Tongue (tissue), 3 donors: ENCODE measurements at places on chromosomes 5 and 9.
A peak's percentile ranks its signal among the peaks of the same experiment; 100 is the strongest.

- no peak for DNase-seq
Measured at GRCh38 chr9:134666831-134667230, 25.2 kb downstream of the COL5A1 start.

DNA sequence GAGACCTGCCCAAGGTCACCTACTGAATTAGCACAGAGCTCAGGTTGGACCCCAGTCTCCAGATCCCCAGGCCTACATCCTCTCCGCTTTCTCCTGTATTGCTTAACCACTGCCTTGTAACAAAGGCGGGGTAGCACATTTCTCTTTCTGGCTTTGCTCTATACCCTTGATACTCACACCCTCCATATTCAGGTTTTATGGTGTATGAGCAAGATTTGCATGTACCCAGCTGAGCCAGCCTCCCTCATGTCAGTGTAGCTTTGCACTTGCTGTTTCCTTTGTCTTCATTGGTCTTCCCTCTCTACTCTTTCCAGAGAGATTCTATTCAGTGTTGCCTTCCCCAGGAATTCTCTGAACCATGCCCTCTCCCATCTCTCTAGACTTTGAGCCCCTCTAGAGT, 19.6 kb upstream of the ZCCHC7 start:
- DNase-seq: no peak

GRCh38 chr5:128082551-128083032, 974 bp upstream of the SLC12A2 start:
- no peak for DNase-seq

GRCh38 chr9:68898781-68899439, 115.0 kb downstream of the PRKACG start:
- DNase-seq: no peak

GRCh38 chr9:112866662-112867274, 23.9 kb downstream of the SLC46A2 start:
- no peak for DNase-seq

DNA sequence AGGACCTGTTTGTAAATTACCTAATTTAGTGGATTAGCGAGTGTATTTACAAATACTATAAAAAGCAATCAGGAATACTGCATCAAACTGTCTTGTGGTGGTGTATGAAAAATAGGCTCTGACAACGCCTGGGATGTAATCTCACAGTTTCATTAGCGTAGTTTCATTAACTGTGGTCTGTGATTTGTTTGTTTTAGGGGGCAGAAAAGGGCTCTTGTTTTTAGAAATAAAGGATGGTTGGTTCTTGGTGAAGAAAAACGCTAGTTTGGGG, 1.4 kb downstream of the SLC44A1 start:
- peak; percentile 9 for DNase-seq

DNA sequence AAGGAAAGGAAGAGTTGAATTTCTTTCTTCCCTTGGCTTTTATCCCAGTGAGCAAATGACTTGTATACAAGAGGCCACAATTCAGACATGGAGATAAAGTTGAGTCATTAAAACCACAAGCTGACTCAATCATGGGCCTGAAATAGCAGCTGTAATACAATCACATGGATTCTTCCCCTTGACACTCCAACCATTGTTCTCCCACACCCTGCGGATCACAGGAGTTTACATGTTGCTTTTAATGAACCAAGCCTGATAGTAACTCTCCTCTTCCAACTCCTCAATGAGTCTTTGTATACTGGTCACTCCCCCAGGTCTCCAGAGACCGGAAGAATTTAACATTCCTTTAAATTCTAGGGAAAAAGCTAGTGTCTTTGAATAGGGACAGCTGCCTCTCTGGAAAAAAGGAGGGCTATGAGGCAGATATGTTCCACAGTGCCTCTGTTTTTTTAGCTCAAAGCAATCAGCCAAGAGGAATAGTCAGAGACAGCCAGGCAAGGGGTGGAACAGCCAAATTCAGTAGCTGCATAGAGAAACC, 32.4 kb downstream of the PCDHGC5 start:
- peak; percentile 95 for DNase-seq

GRCh38 chr5:132812781-132813598, at the start of gene SOWAHA:
TSS of gene SOWAHA (plus strand) at chr5:132813302. CDS start at chr5:132813622, 320 bp downstream.
- DNase-seq: no peak

GRCh38 chr5:73266925-73267765, 94.2 kb downstream of the TMEM174 start:
- no peak for DNase-seq

DNA sequence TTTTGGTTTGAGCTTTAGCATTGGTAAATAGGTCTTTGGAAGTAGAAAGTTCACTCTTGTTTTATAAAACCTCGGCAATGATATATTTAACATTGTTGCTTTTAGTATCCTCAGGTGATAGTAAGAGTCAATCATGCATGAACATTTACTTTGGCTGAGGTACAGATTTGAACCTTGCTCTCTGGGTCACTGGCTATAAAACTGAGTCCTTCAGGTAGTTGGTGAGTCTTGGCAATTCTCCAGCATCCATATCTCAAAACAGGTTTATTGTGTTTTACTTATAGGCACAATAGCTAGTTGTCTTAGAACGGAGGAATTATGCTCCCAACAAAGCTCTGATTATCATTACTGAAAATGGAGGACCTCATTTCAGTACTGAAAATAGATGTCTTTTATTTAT, 75.1 kb downstream of the MAT2B start:
- DNase-seq: no peak

DNA sequence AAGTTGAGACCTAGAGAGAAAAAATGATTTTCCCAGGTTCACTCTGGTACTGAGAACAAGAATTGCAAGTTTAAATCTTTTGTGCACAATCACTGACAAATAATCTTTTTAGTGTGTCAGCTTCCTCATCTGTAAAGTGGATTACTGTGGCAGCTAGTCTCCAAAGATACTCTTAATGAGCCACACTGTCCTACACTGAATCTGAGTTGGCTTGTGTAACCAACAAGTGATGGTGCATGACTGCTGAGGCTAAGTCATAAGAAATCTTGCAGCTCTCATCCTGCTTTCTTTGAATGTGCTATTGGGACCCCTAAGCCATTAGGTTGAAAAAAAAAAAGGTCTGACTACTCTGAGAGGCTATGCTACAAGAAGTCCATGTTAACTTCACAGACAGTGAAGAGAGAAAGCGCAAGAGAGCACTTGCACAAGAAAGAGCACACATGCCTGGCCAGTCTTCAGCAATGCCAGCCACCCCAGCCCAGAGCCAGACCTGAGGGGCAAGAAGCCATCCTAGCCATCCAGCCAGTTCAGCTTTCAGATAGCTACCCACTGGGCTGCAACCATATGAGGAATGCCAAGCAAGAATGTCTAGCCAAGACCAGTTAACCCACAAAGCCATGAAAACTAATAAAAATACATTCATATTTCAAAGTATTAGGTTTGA, 419.4 kb downstream of the RAB3C start:
- no peak for DNase-seq

DNA sequence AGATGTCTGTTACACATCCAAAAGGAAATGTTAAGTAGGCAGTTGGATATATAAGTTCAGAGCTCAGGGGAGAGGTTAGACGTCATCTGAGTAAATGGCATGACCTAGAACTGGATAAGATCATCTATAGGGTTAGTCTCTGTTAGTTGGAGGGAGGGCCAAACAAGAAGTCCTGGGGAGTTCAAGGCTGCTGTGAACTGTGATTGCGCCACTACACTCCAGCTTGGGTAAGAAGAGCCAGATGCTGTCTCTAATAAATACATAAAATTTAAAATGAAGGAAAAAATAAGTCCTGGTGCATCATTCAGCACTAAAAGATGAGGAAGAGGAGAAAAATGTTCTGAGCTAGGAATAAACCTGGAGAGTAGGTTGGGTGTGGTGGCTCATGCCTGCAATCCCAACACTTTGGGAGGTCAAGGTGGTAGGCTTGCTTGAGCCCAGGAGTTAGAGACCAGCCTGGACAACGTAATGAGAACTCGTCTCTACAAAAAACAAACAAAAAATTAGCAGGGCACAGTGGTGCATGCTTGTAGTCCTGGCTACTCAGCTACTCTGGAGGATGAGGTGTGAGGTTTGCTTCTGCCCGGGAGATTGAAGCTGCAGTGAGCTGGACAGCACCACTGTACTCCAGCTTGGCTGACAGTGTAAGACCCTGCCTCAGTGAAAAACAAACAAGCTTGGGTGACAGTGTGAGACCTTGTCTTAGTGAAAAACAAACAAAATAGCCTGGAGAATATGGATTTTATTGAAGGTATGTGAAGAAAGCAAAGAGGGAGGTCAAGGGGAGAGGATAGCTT, 123.6 kb downstream of the ACTBL2 start:
- no peak for DNase-seq

GRCh38 chr9:129962889-129963703, 79.9 kb downstream of the FNBP1 start:
- DNase-seq: peak; percentile 59

- no peak for DNase-seq
Measured at GRCh38 chr5:77850536-77851175, 74.5 kb upstream of the TBCA start.

GRCh38 chr9:110031511-110032173, 176.3 kb downstream of the C9orf152 start:
- DNase-seq: no peak

- no peak for DNase-seq
Measured at GRCh38 chr5:168467755-168468330, 18.4 kb upstream of the RARS1 start.

GRCh38 chr5:72280581-72281069, 39.4 kb downstream of the MRPS27 start:
- DNase-seq: peak; percentile 43

GRCh38 chr9:37011530-37011929, 22.5 kb downstream of the PAX5 start:
- DNase-seq: no peak

- no peak for DNase-seq
Measured at GRCh38 chr9:95078939-95079338, 238.6 kb downstream of the FANCC start.

- DNase-seq: no peak
Measured at GRCh38 chr5:75338408-75338807, 1.4 kb downstream of the HMGCR start.

GRCh38 chr5:88556406-88556805, 287.8 kb upstream of the TMEM161B start:
- DNase-seq: no peak

GRCh38 chr5:155193029-155193428, 179.5 kb downstream of the KIF4B start:
- DNase-seq: no peak

DNA sequence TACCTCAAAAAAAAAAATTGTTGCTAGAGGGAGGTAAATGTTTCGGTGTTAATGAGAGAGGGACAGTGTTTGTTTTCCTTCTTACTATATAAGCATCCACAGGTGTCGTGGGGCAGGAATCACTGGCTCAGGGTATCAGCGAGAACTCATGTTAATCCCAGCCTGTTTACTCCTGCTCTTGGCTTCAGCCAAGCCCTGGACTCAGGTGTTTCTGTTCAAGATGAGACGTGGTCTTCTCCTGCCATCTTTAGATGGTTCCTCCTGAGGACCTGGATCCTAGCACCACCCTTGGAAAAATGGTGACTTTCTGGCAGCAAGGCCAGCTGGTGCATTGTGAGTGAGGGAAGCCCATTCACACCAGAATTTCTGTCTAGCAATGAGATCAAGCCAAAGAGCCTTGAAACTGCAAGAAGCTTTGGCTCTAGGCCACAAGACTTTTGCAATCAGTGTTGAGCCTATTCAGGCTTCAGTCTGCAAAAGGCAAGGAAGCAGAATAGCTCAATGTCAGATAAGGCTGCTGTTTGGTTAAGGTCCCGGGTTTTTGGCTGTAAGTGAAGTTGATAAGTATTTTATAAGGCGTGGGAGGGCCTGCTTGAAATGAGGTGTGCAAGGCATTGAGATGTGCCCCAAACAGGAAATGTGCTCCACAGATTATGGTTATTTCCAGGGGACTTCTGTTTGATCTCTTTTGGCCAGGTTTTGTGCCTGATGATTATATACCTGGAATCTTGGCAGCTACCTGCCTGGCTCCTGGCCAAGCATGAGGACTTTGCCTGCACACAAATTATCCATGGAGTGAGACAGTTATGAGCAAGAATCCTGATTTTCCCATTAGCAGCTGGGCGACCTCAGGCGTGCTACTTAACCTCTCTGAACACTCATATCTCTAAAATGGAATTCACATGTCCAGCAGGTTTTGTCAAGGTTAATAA, 99.8 kb downstream of the TENT4A start:
- DNase-seq: peak; percentile 33

GRCh38 chr5:131264451-131265099, 722 bp downstream of the CDC42SE2 start:
- DNase-seq: peak; percentile 47

GRCh38 chr5:31638345-31638744, 586 bp upstream of the PDZD2 start:
- no peak for DNase-seq

GRCh38 chr9:135229701-135230385, 142.4 kb downstream of the OLFM1 start:
- no peak for DNase-seq

DNA sequence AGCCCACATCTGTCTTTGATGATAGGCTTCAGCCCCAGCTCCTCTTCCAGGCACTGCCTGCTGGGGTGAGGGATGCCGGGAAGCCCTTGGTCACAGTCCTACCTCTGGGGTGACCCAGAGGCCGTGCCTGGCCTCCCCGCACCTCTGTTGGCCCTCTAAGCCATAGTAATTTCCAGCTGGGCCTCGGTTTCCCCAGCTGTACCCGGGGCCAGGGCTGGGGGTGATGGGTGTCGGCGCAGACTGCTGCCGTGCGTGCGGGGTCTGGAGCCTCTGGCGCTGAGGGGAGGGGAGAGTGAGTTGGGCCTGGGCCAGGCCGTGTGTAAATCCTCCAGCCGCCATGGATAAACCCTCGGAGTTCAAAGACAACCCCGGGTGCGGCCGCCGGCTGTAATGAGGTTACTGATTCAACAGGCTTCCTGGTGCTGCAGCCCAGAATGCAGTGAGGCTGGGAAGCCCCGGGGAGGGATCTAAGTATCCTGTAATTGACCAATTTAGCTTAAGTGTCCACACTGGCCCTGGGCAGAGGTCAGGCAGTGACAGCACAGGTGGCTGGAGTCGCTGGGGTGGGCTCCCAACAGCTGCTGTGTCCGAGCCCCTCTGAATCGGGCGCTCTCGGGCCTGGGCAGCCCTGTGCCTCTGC, 7.1 kb downstream of the RXRA start:
- DNase-seq: peak; percentile 71

- no peak for DNase-seq
Measured at GRCh38 chr5:106420102-106420501, 1250.6 kb downstream of the EFNA5 start.

- DNase-seq: peak; percentile 61
Measured at GRCh38 chr9:137007108-137007815, 10.9 kb upstream of the CLIC3 start.

- DNase-seq: no peak
Measured at GRCh38 chr5:30752015-30752414, 441.5 kb upstream of the CDH6 start.

- DNase-seq: no peak
Measured at GRCh38 chr9:130232899-130233586, 32.5 kb upstream of the HMCN2 start.

GRCh38 chr5:169151051-169151805, 149.7 kb downstream of the SLIT3 start:
- no peak for DNase-seq

GRCh38 chr9:113953531-113953930, 77.4 kb downstream of the ZNF618 start:
- no peak for DNase-seq

GRCh38 chr9:89367726-89368437, 49.6 kb downstream of the SECISBP2 start:
- DNase-seq: no peak

GRCh38 chr9:97510797-97511654, 9.6 kb downstream of the TMOD1 start:
- DNase-seq: peak; percentile 36
